ENCODE measurements at places on chromosomes 1 and 21.

- peak; percentile 61 for DNase-seq
Observed at GRCh38 chr21:28704746-28705145, 287.9 kb downstream of the LTN1 start.

DNA sequence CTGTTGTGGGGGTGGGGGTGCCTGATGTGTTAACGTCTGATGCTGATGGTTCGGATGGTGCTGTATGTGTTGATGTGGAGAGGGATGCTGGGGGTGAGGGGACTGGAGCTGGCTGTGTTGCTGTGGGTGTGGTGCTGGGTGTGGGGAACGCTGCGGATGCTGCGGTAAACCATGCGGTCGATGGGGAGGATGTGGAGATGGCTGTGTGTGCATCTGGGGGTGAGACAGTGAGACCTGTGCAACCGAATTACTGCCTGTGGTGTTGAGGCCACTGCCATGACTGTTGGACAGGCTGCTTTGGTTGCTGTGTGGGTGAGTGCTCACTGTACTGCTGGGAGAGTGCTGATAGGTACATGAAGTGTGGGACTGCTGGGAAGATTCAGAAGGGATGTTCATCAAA is 26.8 kb upstream of the GUCA2A start:
- no peak for DNase-seq

GRCh38 chr1:198377702-198378101 is 162.8 kb downstream of the ATP6V1G3 start:
- DNase-seq, result no peak

DNA sequence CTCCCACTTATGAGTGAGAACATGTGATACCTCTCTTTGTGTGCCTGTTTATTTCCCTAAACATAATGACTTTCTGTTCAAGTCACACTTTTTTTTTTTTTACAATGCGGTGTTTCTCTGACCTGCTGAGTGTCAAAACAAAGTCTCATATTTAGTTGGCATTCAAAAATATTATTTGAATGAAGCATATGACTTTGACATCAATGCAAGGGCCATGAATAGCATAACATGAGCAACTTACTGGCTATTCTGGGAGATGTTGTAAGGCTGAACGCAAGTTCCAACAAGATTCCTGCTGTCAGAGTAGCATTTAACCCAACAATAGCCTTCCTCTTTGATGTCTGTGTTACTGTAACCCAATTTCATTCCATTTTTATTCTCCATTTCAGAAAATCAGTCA is 2.0 kb upstream of the KRTAP19-1 start:
- DNase-seq, result no peak

All from fibroblast of lung (primary cell).